ENCODE measurements at places on chromosomes 1 and 21. TPM values are rescaled to one million over a fixed set of nuclear protein-coding genes. Genes with fewer than 3 reads are reported as not detected.

DNA sequence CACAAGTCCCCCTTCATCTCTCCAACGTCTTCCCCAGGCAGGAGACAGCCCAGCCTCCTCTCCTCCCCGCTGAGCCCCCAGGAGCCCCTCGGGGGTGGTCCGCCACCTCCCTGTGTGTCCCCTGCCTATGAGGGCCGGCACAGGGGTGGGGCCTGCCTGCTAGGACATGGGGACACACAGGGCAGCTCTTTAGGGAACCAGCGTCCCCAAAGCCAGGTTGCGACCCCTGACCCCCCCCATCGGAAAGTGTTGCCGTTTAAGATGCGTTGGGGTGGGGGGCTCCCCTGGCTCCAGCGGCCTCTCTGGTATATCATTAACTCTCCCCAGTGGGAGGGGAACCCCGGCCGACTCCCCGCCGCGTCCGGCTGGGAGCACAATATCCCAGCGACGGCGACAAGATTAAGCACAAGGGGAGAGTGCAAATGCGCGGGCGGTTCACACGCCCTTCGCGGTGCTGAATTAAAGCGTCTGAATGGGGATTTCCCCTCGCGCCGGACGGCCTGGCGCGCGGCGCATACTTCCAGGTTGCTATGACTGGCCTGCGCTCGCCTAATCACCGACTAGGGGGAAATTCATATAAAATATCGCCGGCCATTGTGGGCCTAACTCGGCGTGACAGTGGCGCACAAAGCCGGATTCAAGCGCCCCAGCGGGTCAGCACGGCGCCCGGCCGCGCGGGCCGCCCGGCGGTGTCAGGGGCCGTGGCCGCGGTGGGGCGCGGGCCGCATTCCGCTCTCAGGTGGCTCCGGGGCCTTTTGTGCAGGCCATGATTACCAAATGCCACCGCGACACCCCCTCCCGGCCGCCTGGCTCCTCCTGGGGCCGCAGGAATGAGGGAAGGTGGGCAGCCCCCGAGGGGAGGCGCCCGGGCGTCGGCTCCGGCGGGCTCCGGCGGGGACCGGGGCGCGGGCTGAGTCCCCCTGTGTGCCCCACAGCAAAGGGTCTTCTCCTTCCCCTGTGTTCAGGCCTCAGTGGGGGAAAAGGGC, 30.9 kb downstream of the WNT3A start:
- peak; percentile 77 for DNase-seq

The TCHHL1 gene
- total RNA-seq = not detected

DNA sequence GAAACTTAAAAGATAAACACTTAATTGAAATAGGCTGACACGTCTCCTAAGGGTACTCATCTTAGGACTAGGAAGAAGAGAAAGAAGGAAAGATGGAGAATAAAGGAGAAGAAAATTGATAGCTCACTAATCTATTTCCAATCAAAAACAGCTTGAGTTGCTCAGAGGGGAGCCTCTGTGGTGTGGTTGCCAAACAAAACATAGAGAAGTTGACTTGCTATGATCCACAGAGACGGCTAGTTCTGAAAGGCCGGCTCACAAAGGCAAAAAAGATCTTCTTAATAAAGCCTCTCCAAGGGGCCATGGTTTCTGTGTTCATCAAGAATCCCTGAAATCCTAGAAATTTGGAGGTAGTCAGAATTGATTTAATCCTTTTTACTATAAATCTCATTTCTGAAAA, 644.1 kb downstream of the LMO4 start:
- no peak for DNase-seq

- DNase-seq = no peak
Observed at GRCh38 chr21:32102426-32102825, 176.4 kb downstream of the MIS18A start.

- peak; percentile 55 for DNase-seq
Observed at GRCh38 chr21:35649186-35649585, 411.1 kb downstream of the SETD4 start.

GRCh38 chr1:151841141-151841540, 1.5 kb upstream of the C2CD4D start:
- DNase-seq = no peak

DNA sequence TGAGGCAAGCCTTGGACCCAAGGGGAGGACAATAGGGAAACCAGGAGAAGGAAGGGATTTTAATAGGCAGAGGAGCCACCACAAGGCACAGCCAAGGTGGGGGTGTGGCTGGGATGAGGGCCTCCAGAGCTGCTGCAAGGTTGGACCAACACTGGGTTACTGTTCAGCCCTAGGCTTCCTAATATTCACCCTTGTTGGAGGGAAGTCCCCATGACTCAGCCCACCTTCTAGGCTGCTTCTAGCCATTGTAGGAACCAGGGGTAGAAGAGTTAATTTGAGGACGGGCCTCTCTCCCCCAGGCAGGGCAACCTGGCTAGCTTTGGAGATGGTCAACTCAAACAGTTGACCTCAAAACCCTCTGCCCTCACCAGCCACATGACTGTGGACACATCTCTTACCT, 59.5 kb downstream of the KCNN3 start:
- no peak for DNase-seq

GRCh38 chr21:41786509-41786987, 19.7 kb upstream of the RIPK4 start:
- DNase-seq = no peak

- DNase-seq = no peak
Observed at GRCh38 chr1:58749646-58750045, 34.2 kb downstream of the JUN start.

The SYCP1 gene
- not detected for total RNA-seq

GRCh38 chr21:29293495-29293894, 5.2 kb upstream of the BACH1 start:
- no peak for DNase-seq

DNA sequence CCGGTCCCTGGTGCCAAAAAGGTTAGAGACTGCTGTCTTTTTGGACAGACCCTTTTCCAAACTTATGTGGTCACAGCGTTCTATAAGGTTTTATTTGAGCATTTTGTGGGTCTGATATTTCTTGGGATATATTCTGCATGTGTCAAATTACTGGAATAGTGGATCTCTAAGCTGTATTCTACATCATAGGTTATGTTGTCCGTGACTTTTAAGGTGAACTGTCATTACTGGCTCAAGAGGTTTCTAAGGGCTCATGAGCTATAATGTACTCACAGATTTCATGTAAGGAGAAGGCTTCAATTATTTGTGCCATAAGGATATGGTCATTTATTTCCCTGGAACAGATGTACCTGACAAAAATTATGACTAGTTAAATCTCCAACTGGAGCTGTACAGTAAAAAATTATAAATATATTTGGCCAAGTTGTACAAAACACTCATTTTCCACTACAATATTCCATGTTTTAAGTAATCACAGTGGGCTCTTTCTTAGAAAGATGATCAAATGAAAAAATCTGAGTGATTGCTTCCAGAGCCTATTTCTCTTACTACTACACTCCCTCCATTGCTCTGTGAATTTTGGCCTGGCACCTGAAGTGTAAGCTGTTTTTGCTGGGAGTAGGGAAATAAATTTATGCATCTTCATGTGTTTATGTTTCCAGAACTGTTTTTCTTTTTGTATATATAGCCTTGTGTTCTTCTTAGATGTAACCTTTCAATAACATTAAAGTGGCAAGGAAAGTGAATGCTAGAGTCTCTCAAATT, 538.1 kb upstream of the ZRANB2 start:
- DNase-seq = no peak

- DNase-seq = no peak
Observed at GRCh38 chr1:206535853-206536188, 28.5 kb downstream of the RASSF5 start.

The OR2T3 gene
- not detected for total RNA-seq

The MAP3K21 gene
- 9.4 TPM for total RNA-seq

The CLDN17 gene
- total RNA-seq = not detected

DNA sequence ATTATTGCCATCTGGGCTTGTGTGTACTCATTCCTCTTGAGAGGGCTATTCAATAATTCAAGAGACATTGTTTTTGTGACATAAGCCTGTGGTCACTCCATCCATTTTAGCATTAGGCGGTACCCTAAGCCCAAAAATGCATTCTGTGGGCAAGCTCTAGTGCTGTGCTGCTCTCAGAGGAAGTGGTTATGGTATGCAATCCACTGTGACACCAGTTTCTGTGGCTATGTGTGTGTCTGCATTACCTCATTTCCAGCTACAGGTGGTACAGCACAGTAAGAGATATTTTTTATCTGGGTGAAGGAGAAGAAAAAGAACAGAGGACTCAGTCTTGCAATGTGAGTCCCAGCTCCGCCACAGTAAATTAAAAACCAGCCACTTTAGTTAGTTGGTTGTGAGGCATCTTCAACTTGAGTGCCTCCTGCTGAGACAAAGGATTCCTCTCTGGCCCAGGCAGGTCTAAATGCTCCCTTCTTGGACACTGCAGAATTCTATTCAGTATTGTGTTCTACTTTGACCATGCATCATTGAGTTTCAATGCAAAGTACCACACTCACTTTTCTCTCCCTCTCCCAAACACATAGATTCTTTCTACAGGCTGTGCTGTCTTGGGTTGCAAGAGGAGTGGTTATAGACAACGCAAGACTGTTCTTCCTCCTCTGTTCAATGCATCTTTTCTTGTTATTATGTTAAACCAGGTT, 777.8 kb upstream of the BRINP3 start:
- DNase-seq = no peak

DNA sequence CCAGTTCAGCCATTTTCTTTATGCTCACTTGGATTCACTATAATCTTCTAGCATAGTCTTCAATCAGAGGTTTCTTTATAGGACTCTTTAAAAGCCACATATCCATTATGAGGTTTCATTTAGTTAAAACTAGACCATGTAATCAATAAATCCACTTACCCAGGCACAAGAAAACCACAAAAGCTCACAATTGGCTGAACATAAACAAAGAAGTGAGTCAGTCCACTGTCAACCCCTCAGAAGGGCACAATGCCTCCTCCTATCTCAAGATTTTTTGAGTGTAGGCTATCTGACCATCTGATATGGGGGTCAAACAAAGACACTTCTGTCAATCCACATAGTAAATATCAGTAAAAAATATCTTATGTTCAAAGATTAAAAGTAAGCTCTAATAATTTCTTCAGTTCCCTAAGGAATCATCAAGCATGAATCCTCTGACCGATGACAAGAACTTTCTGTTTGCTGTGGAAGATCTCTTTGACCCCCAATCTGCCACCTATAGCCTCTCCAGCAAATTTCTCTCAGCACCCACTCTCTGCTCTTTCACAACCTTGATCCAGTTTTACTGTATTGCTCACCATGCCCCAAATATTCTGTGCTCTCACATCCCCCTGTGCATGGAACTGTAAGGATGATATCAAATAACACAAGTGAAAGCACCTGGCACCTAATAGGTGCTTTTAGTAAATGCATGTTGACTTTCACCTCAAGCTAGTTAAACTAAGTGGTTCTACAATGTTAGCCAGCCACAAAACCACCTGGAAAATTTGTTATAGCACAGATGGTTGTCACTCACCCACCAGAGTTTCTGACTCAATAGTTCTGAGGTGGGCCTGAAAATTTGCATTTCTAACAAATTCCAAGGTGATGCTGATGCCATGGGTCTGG, 16.7 kb downstream of the RAB3B start:
- DNase-seq = no peak

The GJA9 gene
- total RNA-seq = not detected

GRCh38 chr1:171743081-171743870, 1.4 kb upstream of the VAMP4 start:
- no peak for DNase-seq

The SAMSN1 gene
- 2.3 TPM for total RNA-seq

The TAS1R1 gene
- total RNA-seq = 0.51 TPM

The COL9A2 gene
- total RNA-seq = 295 TPM

- DNase-seq = no peak
Observed at GRCh38 chr1:7988576-7988975, 27.1 kb downstream of the PARK7 start.

- no peak for DNase-seq
Observed at GRCh38 chr1:246491551-246492053, 15.5 kb downstream of the SMYD3 start.

- DNase-seq = no peak
Observed at GRCh38 chr1:233406994-233407631, 79.6 kb downstream of the MAP3K21 start.

DNA sequence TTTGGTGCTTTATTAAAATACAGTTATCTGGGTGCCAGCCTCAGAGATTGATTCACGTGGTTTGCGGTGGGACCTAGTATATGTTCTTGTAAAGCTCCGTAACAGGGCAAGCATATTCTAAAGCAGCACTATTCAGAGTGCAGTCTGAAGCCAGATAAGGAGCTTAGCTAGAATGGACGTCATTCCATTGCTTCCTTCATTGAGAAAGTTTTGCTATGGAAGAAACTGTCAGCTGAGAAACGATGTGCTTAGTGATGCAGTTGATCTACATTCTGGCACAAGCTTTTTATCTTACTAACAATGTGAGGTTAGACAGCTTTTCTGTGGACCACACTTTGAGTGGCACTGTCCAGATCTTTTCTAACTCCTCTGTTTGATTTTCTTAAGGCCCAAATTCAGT, 26.2 kb downstream of the SLC44A3 start:
- DNase-seq = no peak

GRCh38 chr1:117318426-117318825, 48.8 kb upstream of the MAN1A2 start:
- no peak for DNase-seq

DNA sequence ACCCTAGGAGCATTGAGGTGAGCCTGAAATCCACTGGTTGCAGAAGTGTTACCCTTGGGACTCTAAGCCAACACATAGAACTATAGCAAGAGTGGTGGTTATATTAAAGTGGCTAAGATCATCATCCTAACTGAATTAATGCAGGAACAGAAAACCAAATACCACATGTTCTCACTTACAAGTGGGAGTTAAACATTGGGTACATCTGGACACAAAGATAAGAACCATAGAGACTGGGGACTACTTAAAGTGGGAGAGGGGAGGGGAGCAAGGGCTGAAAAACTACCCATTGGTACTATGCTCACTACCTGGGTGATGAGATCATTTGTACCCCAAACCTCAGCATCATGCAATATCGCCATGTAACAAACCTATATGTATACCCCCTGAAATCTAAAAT, 100.0 kb downstream of the SLC25A24 start:
- no peak for DNase-seq

The UMODL1 gene
- 0.32 TPM for total RNA-seq

- peak; percentile 79 for DNase-seq
Observed at GRCh38 chr1:30322859-30323257, 400.5 kb downstream of the MATN1 start.

The NR1I3 gene
- total RNA-seq = 0.20 TPM

DNA sequence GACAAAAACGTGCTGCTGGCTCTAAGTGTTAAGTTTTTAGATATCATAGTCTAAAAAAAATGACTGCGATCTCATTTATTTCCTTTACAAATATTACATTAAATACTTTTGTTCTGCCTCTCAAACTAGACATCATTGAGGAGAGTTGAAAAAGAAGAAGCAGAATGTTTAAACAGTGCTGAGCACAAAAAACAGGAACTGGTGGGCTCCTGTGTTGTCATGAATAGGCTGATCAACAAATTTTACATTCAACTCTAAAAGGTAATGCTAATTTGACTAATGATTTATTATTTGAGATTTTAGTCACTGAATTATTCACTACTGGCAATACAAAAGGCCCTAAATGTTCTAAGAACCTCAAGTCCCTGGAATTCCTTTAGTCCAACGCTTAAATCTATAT, 66.1 kb downstream of the GPATCH2 start:
- no peak for DNase-seq

DNA sequence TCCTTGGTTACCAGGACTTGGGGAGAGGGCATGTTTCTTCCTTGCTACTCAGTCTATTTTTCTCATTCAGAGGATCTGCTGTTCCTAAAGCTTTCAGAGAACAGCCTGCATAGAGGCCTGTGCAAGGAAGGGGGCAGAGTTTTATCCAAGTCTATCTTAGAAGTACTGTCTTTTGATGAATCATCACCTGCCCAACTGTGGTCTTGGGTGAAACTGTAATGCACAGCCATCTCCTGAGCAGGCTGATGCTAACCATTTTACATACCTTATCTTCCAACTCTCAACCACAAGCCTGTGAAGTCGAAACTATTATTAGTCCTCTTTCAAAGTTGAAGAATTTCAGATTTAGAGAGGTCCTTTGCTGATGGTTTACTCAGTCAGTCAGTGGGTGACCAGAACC, 368.0 kb downstream of the HHAT start:
- no peak for DNase-seq
